HCEC 1CT (cell line): ENCODE measurements at places on chromosomes 6 and 20.

- DNase-seq, result no peak
Observed at GRCh38 chr6:46357591-46357990, 133.7 kb downstream of the RCAN2 start.

DNA sequence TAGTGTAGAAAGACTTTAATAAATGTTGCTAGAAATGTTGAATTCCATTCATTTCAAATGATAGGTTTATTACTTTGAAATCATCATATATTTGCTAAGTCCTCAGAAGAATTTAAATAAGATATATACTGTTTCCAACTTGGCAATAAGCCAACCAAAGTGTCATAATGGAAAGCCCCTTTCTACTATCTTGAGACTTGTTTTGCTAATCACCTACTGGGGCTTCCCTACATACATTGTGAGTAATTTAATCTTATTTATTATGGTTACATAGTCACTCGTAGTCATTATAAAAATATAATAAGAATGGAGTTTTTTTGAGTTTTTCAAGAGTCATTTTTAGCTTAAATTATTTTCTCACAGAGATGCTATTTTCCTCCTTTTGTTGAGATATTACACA, 20.7 kb downstream of the COL19A1 start:
- DNase-seq, result no peak

DNA sequence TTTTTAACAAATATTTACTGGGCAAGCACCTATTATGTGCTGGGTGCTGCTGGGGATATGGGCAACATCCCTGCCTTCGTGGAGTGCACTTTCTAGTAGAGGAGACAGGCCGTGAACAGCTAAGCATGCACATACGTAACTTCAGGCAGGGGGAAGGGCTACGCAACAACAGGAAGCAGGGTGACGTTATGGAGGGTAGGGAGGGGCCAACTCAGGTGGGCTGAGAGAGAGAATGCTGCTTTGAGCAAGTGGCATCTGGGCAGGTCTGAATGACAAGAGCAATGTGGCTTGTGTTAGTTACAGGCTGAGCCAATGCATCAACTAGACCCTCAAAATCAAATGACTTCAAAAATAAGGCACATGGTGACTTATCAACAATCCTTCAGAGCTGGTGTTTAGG, 112.1 kb downstream of the CDC5L start:
- no peak for DNase-seq

- DNase-seq, result no peak
Observed at GRCh38 chr6:109874086-109874485, 104.0 kb upstream of the GPR6 start.

DNA sequence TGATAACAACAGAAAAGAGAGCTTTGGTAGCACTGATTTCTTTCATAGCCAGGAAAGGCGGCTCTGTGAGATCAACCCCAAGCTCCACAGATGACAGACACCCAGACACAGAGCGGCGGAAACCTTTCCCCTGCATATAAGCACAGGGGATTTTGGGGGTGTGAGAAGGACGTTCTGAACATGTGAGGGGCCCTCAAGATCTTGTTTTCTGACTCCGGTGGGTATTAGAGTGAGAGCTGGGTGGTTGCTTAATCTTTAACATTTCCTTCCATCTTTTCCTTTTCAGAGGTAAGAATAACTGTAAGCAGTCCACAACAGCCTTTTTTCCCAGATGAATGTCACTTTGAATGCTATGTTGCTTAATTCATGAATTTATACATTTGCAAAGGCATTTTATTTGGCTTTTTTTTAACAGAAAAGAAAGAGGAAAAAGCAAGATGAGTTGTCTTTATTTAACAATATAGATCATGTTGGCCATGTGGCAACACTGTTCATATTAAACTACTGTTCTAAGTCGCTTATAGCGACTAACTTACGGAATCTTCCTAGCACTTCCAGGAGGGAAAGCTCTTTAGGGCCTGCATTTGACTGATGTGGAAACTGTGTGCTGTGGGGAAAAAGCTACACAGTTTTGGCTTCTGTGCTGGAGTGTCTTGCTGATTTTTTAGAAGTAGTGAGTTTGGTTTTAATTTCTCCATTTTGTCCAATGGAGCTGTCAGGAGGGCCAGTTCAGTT, 80.5 kb upstream of the NAA20 start:
- DNase-seq, result no peak

DNA sequence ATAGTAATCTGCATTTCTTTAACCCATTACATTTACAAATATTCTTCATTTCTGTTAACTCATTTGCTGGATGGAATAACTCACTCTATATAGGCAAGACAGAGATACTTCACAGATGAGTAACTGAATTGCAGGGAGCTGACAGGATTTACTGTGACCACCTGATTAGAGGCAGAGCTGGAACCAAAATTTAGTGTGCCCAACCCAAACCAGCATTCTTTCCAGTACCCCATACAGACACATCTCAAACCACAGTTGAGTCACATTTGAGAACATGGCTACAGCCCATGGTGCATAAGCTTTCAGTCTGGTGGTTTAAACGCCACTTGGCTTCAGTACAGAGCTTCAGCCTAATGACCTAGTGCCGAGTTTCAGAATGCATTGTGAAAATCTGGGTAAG, 138.4 kb upstream of the TENT5A start:
- DNase-seq, result peak; percentile 81

DNA sequence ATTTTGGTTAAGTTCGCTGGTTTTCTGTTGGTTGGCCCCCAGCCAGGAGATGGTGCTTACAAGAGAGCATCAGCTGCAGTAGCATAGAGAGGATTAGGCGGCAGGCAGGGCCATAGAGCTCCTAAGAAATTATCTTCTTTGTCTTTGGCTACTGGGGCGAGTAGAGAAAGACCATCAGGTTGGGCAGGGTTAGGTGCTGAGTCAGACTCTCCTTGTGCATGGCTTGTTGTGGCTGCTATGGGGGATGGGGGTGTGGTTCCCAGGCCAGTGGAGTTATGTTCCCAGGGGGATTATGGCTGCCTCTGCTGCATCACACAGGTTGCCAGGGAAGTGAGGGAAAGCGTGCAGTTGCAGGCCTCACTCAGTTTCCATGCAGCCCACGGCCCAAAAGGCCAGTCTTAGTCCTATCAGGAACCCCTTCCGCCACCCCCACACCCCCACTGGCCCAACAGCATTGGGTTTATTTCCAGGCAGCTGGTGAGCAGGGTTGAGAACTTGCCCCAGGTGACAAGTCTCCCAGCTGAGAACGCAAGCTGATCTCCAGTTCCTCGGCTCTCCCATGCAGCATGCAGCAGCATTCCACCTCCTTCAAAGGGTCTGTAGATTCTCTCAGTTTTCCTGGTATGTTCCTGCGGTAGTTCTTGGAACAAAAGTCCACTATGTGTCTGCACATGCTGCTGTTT, 243.7 kb downstream of the UTRN start:
- DNase-seq, result no peak

GRCh38 chr6:39707962-39708683, 17.1 kb downstream of the KIF6 start:
- no peak for DNase-seq

DNA sequence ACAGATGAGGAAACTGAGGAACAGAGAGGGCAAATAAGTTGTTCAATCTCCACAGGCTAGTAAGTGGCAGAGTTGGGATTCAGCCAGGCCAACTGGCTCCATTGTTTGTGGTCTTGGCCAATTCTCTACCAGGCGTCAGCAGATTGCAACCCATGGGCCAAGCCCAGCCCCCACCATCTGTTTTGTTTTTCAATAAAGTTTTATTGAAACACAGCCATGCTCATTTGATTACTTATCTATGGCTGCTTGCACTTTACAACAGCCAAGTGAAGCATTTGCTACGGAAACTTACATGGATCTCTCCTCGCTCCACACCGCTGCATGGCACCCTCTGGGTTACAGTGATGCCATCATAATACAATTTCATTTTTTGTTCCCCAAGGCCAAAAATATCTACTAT, 90.8 kb downstream of the ZNF217 start:
- no peak for DNase-seq

GRCh38 chr6:137224799-137225198, 5.6 kb upstream of the IFNGR1 start:
- DNase-seq, result no peak

DNA sequence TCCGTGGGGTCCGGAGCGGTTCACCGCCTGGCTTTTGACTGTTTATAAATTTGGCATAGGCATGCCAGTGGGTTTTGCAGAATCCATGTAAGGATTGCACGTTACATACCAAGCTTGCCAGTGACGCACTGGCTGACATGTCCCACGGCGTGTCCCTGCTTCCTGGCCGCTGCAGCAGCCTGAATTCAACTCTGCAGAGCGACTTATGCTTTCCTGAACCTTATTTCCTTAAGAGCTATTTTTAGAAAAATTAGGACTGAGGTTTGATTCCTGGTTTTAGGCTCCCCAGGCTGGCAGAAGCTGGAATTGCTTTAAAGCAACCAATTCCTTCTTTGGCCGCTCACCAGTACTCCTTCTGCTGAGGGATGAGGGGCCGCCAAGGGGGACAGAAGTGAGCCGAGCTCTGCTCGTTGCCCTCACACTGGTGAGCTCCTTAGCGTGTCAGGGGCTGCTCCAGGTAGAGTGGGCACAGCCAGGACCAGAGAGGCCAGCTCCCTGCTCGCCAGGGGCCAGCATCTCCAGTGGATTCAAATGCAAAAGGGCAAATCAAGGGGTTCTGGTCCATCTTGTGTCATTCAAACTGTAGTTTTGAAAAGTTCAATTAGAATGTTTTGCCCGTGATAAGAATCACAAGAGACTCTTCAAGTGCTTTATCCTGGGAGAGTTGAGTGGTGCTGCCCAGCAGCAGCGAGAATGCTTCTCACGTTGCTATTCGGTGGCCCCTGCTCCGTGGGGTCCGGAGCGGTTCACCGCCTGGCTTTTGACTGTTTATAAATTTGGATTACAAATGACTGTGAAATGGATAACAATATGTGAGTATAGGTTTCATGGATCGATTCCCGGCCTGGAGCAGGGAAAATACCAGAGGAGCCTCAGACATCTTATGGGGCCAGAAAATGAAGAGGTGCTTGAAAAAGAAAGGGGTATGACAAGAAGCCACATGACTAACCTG, 17.5 kb upstream of the IRF4 start:
- DNase-seq, result no peak

DNA sequence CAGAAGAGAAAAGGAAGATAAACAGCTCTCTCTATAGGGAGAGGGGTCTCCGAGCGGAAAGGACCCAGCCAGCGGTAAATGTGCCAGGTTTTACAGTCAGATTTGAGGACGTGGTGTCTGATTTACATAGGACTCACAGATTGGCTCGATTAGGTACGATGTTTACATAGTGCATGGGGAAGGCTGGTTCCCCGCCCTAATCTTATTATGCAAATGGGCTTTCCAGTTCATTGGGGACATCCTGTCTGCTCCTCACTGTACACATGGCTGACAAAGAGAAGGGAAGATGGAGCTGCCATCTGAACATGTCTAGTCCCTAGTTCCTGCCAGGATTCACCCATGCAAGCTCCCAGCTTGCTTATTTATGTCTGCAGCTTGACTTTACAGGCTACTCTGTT, 119.9 kb downstream of the RNF144B start:
- no peak for DNase-seq

- peak; percentile 1 for DNase-seq
Observed at GRCh38 chr6:68651011-68651985, 16.2 kb downstream of the ADGRB3 start.

DNA sequence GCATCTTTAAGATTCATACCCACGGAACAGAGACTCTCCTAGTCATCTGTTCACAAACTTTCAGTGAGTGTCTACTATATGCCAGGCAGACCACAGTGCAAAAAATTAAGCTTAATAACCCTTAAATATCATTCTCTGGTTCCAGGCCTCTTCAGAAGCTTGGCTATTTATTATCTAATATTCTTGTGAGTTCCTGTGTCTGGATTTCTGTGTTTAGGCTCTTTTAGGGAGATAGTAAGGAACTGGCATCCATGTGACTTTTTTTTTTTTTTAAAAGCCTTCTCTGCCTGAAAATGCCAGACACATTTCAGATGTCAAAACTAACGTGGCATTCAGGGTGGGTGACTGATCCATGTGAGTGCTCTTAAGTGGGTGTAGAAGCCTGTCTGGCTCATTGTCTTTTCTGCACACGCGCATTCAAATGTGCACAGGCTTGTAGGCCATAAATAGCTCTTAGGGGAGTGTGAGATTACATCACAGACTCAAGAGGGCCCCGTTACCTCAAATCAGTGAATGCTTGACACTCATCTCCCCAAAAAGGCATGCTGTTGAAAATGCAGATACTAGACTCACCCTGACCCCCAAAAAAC, 141.9 kb downstream of the GMPR start:
- DNase-seq, result no peak

DNA sequence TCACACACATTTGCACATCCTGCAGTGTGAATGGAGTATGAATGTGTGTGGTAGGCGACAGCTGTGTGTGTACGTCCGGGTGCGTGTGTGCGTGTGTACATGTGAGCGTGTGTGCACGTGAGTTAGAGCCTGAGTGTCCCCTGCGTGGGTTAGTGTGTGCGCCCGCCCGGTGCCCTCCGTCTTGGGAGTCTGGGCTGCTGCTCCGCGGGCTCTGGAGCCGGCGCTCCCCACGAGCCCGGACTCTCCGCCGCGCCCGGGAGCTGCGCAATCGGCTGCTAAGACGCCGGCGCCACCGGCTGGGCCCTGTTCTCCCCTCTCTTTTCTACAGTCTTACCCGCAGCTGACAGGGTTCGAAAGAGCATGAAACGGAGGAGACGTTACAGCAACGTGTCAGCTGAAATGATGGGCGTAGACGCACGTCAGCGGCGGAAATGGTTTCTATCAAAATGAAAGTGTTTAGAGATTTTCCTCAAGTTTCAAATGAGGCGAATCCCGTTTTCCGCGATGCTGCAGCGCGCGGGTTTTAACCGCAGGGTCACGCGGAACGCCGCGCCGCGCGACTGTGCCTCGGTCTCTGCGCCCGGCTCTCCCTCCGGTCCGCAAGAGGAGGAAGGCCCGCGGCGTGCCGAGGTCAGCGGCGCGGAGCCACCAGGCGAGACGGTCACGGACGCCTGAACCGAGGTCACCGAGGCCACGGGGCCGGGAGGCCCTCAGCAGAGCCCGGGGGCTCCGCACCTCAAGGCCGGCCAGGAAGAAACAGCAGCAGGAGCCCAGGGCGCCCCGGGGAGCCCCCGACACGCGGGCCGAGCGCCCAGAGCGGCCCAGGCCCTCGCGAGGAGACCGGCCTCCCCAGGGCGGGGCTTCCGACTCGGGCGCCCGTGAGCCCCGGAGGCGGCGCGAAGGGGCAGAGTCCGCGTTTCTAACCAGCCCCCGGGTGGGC, 95.3 kb upstream of the BHLHE23 start:
- peak; percentile 51 for DNase-seq

- DNase-seq, result no peak
Observed at GRCh38 chr6:71727632-71728294, 158.6 kb upstream of the RIMS1 start.

GRCh38 chr20:56468316-56469076, at the start of gene RTF2:
Gene RTF2, plus strand, starts transcription at chr20:56468627. Its CDS starts 71 bp downstream, at chr20:56468698.
- peak; percentile 92 for DNase-seq

DNA sequence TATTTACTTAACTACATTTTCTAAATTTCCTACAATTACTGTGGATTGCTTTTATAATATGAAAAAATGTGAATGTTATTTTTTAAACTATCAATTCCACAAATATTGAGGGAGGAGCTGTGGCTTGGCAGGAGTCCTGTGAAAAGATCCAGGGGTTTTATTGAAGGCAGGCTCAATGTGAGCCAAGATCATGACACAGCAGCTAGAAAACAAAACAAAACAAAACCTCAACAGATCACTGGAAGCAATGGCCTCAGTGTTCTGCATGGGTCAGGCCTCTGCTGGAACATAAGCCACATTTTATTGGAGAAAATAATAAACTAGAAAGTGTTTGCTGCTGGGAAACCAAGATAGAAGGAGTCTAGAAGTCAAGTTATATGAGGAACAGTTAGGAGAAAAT, 19.4 kb upstream of the RCAN2 start:
- peak; percentile 63 for DNase-seq
